ENCODE measurements at places on chromosomes 3 and 15.
A peak's percentile ranks its signal among the peaks of the same experiment; 100 is the strongest.

DNA sequence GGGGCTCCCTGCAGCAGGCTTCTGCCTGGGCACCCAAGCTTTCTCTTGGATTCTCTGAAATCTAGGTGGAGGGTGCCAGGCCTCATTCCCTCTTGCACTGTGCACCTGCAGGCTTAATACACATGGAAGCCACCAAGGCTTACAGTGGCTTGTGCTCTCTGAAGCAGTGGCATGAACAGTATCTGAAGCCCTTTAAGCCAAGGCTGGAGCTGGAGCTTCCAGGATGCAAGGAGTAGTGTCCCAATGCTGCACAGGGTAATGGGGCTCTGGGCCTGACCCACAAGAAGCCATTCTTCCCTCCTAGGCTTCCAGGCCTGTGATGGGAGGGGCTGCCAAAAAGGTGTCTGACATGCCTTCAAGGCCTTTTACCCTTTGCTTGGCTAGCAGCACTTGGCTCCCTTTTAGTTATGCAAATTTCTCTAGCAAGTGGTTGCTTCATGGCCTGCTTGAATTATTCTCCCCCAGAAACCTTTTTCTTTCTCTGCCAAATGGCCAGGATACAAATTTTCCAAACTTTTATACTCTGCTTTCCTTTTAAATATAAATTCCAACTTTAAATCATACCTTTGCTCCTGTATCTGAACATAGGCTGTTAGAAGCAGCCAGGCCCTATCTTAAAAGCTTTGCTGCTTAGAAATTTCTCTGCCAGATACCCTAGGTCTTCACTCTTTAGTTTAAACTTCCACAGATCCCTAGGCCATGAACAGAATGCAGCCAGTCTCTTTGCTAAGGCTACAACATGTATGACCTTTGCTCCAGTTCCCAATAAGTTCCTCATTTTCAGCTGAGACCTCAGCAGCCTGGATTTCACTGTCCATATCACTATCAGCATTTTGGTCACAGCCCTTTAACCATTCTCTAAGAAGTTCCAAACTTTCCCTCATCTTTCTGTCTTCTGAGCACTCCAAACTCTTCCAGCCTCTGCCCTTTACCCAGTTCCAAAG, 201.1 kb upstream of the LRRFIP2 start:
- no peak for DNase-seq

DNA sequence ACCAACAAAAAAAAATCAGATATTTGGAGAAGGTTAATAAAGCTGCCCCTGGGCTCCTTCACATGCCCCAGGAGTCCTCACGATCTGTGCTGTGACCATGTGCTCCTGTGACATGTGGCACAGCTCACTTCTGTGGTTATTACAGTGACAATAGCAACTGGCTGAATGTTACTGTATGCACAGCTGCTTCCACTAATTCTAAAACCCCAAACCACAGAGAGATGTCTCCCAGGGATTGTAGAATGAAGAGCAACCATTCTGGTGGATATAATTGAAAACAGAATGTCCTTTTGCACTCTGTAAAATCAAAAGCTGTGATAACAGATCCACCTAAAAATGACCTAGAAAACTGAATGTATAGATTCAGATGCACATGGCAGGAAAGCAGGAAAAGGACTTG, 489.2 kb upstream of the CNTN4 start:
- DNase-seq, result no peak

DNA sequence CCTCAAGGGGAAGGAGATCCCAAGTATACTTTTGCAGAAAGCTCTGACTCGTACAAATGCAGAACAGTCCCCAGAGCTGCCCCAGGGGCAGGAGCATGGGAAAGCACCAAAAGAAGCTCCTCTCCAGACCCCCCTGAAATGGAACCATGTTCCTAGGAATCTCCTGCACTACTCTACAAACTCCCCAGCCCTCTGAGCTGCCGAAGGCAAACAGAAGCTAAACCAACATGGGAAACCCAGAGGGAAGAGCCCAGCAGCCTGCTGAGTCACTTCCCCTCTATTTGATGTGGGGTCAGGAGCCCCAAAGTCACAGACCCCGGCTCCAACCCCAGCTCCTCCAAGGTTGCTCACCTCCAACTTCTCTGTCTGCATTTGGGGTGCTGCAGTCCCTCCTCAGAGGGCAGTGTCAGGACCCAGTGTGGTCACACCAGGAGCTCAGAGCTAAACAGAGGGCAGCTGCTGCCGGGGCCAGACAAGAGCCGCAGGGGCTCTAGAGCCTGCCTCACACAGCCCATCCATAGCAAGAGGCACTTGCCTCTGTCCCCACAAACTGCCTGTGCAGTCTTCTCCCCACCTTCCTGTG, 3.8 kb upstream of the PLXNA1 start:
- no peak for DNase-seq

GRCh38 chr3:40581166-40581565, 56.4 kb downstream of the ZNF621 start:
- no peak for DNase-seq

GRCh38 chr3:4983739-4984510, 4.7 kb downstream of the BHLHE40 start:
- DNase-seq, result peak; percentile 94

DNA sequence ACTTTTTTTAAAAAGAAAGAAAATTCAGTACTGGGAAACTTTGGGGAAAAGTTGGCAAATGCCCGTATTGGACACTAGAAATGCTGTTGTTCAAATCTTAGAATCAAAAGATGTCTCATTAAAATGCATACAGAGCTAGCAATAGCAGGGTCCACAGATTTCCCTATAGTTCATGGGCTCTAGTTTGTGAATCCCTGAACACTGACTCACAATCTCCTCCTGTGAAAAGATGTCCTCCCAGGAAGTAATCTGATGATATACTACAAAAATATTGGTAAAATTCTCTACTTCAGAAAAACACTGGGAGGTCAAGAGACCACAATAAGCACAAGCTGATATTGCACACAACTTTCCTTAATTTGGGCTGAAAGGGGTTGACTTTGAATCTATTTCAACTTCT, 568.4 kb upstream of the ZNF385D start:
- peak; percentile 50 for DNase-seq

DNA sequence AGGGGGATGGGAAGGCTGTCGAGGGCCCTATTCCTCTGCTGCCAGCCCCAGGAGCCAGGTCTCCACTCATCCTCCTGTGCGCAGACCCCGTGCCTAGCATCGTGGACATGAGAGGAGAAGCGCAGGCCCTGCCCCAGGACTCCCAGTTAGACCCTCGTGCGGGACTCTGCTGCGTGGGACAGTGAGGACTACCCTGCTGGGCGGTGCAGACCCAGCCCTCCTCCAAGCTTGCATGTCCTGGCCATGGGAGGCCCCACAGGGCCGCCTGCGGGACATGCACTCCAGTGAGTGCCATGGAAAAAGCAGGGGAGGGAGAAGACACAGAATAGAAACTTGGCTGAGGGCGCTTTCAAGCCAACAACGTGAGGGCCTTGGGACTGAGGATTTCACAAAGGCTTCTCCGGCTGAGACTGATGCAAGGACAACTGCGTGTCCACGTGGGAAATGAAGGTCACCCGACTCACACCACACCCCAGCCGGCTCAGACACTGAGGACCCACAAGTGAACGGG, 62.6 kb upstream of the IQSEC1 start:
- no peak for DNase-seq

DNA sequence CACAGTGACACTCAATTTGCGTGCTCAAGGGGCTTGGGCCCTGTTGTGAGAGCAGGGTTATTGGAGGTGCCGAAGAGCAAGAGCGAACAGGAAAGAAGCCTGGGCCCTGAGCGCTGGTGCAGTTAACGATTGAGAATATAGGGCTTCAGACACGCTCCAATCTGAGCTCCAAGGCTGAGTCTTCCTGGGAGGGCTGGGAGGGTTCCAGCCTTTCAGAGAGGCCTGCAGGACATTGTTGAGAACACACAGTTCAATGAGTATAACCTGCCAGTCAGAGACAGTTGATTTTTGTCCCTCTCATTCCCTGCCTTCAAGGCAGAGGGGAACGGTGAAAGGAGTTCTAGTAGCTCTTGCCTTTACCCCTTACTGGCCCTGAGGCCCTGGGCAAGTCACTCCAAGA, 47.3 kb downstream of the GLDN start:
- no peak for DNase-seq

DNA sequence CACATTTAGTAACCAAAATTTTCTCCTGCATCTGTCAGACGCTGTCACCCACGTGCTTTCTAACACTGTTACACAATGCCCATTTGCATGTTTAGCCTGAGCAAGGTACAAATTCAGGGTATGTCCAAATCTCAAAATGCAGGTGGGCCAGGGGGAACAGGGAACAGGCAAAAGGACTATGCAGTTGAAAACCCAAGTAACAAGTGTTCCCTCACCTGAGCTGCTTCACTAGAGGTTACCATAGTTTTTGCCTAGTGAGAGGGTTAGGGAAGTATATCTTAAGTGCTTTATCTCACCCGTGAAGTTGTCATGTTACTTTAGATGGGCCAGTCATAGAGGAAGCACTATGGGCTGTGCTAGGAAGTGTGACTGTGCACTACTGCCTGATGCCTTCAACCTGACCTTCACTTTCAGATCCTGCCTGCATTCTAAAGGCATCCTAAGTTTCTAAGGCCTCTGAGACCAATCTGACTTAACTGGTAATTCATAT, 6.0 kb upstream of the TMEM87A start:
- DNase-seq, result no peak

GRCh38 chr3:140334132-140334929, 343.5 kb upstream of the TRIM42 start:
- DNase-seq, result no peak

DNA sequence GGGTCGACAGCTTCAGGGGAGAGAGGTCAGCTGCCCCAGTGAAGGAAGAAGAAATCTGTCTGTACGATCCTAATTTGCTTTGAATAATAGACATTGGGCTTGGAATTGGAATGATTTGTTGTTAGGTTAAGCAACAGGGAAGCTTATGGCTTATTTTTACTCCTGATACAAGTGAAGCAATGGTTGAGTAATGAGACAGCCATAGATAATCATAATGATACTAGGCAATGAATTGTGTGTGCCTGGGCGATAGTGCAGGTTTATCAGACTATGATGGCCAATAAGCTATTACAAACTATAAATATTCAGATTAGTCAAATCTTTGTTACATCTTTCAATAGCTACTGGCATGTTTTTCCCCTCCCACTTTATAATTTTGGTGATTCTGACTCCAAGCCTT, 140.9 kb upstream of the CDIN1 start:
- no peak for DNase-seq

DNA sequence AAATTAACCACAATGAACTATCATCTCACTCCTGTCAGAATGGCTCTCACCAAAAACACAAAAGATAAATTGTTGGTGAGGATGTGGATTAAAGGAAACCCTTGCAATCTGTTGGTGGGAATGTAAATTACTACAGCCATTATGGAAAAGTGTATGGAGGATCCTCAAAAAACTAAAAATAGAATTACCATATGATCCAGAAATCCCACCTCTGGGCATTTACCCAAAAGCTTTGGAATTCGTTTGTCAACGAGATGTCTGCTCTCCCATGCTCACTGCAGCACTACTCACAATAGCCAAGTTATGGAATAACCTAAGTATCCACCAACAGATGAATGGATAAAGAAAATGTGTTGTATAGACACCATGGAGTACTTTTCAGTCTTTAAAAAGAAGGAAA, 21.6 kb downstream of the FSIP1 start:
- DNase-seq, result no peak

Data from astrocyte of the spinal cord (primary cell).